Hematopoietic multipotent progenitor cell (in vitro differentiated cells): ENCODE measurements at places on chromosomes 11 and 22. TPM values are rescaled to one million over a fixed set of nuclear protein-coding genes. Genes with fewer than 3 reads are reported as not detected.
A peak's percentile ranks its signal among the peaks of the same experiment; 100 is the strongest.

SLC6A5 gene
- under 0.01 TPM for total RNA-seq

DNA sequence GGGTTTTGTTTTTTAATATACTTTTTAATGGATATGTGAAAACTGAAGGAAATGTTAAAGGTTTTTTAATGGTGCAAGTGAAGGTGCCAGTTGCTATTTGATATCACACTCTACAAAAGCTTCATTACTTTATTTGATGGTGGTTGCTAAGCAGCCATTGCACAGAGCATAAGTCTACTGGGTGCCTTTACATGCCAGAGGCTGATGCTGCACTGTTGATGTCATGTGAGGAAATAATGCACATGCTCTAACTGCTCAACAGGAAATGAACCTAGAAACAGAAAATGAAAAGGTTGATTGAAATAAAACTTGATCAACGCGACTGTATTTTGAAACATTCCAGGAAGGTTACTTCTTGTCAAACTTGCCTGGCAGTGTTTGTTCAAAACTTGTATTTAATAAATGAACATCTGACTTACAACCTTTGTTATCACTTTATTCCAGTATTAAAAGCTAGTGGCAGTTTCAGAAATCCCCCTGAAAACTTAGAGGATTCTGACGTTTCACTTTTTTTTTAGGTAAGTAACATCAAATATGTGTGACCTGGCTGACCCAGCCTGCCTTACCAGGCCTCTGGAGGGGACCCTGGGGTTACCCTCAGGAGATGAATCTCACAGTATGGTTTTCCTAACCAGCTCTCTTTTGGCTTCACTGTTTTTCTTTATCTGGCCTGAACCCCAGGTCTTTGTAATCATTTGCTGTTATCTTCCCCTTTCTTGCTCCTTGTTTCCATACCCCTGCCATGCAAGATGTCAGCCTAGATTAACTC lies 2.4 kb upstream of the ATP5MG start:
- no peak for DNase-seq

DNA sequence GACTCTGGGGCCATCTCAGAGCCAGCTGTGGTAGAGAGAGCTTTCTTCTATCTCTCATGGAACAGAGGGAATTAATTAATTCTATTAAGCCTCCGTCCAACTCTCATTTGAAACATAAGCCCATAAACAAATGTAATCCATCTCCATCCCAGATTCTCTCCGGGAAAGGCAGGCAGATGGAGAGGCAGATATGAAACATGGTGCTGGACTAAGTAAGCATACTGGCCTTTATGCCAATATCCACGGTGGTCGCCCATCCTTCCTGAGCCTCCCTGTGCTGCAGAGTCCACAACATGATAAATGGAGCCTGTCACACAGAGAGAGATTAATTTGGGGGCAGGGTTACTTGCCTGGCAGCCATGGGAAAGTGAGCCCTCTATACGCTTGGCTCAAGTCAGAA lies 44.8 kb downstream of the PRR5L start:
- no peak for DNase-seq

DNA sequence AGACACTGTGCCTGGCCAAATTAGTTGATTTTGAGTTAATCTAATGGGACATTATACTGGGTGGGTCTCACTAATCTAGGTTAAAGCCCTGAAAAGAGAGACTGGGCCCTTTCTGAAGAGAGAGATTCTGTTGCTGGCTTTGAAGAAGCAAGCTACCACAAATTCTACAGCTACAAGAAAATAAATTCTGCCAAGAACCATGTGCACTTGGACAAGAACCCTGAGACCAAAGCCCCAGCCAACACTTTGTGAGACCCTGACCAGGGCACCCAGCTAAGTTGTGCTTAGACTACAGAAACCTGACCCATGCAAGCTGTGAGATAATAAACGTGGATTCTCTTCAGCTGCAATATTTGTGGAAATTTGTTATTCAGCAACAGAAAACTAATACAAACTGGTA lies 20.1 kb upstream of the SPON1 start:
- DNase-seq = no peak

SEPTIN3 gene
- total RNA-seq = under 0.01 TPM

PRDM11 gene
- total RNA-seq = 18.0 TPM

APOL3 gene
- 69.5 TPM for total RNA-seq

DNA sequence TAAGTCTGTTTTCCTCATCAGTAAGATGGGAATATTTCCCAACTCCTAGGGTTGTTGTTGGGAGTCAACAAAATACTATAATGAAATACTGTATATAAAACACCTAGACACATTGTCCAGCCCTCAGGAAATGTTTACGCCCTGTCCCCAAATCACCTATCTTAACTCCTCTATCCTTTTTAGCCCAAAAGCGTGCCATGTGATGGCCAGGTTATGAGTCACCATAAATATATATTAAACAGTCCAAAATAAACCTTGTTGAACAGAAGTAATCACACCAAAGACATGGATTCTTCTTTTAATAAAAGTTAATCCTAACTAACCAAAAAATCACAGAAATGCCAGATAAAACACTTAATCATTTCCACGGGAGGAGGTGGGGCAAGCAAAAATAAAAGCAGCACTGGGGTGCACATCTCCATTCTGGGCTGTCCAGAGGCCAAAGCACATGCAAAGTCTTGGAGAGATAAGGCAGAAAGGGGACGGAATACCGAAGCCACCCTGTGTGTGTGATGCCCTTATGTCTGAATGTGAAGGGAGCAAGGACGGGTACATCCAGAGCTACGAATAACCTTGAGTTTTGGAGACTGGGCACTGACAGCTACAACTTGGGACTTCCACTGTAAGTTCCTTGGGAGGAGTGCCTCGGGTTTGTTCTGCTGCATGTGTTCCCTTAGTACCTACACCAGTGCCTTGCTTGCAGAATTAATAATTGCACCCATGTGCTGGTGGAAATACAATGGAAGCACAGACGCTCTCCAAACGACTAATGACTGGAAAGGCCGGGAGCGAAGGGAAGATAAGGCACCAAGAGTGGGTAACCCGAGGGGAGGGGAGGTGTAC lies 1.1 kb downstream of the OSBP start:
- DNase-seq = peak; percentile 3

GRCh38 chr11:135069063-135069462 lies 657.0 kb upstream of the B3GAT1 start:
- no peak for DNase-seq

MOGAT2 gene
- under 0.01 TPM for total RNA-seq

HEPHL1 gene
- total RNA-seq = under 0.01 TPM

- no peak for DNase-seq
Observed at GRCh38 chr22:39379756-39380730, 19.5 kb upstream of the TAB1 start.

- no peak for DNase-seq
Observed at GRCh38 chr11:27347359-27348339, 15.4 kb downstream of the CCDC34 start.

C22orf42 gene
- not detected for total RNA-seq

DNA sequence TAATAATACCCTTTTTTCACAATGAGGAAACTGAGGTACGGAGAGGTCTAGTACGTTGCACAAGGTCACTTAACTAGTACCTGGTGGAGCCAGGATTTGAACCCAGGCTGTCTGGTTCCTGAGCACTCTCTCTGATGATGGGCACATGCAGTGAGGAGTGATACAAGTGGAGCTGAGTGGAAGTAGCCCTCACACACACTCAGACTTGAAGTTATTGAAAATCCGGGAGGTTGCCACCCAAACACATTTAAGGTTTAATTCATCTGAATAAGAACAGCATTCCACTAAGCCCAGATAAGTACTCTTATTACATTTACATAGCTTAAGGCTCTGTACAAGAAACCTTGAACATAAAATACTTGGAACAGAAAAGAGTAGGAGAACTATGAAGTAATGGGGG lies 4.8 kb downstream of the GRAP2 start:
- DNase-seq = no peak

TMPRSS4 gene
- not detected for total RNA-seq

H19 gene
- total RNA-seq = 2.7 TPM

GRCh38 chr11:33774736-33775466 lies 581 bp upstream of the FBXO3 start:
- no peak for DNase-seq

MRGPRD gene
- total RNA-seq = not detected

DNA sequence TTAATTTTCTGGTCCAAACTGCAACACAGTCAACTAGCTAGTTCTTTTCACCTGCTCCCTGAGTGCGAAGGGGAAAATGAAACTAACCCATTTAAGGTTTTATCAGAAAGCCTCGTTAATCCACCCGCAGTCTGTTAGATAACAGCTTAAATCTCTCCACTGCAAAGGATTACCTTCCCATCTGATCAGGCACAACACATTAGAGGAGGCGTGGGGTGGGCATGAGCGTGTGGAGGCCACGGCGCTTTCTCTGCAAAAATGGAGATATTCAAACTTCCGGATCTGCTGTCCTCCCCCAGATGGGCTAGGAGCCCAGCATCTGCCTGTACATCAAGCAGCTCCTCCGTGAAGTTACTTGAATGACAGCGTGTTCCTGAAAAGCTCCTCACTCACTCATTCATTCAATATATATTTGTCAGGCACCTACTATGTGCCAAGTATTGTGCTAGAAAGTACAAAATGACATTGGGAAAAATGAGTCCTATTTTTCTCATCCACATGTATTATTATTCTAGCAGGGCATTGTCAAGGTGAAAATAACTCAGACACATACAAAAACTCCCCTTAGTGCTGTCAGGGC lies 13.5 kb upstream of the ANKK1 start:
- no peak for DNase-seq

DNA sequence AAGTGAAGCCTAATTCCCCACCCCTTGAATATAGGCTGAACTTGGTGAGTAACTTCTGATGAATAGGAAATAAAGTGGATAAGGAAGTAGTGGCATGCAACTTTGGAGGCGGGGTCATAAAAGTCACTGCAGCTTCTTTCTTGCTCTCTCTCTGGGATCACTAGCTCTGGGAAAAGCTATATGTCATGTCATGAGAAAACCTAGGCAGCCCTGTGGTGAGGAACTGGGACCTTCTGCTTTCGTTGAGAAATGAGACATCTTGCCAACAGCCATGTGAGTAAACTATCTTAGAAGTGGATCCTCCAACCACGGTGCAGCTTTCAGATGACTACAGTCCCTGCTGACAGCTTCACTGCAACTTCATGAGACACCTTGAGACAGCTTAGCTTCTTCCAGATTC lies 15.7 kb downstream of the ZNF214 start:
- DNase-seq = no peak

ZNF74 gene
- total RNA-seq = 36.9 TPM

CRYAB gene
- not detected for total RNA-seq

DNA sequence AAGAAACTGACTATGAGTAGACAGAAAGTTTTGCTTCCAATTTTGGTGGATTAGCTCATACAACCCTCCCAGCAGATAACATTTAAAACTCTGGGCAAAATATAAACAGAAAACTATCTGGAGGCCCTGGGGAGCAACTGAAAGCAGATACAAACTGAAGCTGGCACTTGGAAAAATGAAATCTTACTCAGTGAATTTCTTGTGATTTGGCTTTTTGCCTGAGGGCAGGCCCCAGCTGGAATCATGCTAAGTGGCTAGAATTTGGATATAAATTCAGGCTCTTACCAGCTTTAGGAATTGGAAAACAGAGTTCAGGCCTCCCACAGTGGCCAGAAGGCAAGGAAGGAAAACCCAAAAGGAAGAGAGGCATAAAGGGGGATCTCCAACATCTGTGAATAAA lies 85.8 kb downstream of the EFCAB6 start:
- DNase-seq = no peak

TRIM29 gene
- under 0.01 TPM for total RNA-seq

LGR4 gene
- 2.7 TPM for total RNA-seq

ARHGAP32 gene
- total RNA-seq = 12.7 TPM

KRTAP5-3 gene
- not detected for total RNA-seq

DNA sequence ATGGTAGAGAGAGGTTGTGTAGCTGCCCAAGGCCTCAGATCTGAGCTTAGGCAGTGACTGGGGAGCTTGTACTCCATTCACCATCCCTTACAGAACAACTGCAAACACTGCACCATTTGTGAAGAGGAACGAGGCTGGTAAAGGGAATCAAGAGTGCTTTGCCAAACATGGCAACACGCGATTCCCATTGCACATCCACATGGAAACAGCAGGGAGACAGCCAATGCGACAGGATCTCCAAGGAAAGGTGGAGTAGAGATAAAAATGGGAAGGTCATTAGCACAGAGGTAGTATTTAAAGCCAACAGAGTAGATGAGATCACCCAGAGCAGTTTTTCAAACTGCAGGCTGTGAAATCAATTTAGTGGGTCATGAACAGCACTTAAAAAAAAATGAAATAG lies 42.0 kb downstream of the TCF20 start:
- no peak for DNase-seq

TP53I11 gene
- 11.3 TPM for total RNA-seq

GRCh38 chr11:112216561-112217105 lies 9.6 kb upstream of the PTS start:
- no peak for DNase-seq

DNA sequence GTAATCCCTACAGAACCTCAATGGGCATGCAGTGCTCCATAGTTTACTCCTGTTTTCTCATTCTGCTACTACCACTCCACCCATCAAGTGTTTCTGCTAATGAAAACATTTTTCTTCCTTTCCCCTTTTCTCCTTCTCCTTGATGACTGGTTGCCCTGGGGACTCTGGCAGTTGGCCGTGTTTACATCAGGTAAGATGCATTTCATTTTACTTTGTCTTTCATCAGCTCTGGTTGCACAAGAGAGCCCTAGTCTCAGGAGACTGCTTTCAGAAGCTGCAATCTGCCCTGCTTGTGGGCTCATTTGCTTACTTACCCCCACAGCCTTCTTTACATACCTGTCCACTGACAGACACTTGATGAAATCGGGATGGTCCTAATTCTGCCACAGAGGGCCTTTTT lies 19.6 kb upstream of the LIMK2 start:
- no peak for DNase-seq

DNA sequence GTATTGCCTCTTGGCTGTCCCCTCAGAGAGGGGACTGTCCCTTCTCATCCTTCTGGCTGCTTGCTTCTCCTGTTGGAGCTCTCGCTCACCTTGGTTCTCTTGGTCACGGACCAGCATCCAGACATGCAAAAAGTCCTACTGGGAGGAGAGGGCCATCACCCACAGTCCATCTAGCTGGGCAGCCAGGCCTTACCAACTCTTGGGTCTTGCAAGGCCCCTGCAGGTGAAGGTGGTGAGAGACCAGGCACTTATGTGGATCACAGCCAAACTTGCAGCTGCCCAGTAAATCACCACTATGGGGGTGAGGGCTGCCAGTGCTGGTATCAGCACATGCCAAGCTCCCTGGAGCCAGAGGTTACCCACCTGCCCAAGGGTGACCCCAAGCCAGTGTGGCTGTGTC lies 36.3 kb downstream of the KCNQ1OT1 start:
- no peak for DNase-seq
